SJCRH30 (cell line): ENCODE measurements at places on chromosomes 1 and 21.

DNA sequence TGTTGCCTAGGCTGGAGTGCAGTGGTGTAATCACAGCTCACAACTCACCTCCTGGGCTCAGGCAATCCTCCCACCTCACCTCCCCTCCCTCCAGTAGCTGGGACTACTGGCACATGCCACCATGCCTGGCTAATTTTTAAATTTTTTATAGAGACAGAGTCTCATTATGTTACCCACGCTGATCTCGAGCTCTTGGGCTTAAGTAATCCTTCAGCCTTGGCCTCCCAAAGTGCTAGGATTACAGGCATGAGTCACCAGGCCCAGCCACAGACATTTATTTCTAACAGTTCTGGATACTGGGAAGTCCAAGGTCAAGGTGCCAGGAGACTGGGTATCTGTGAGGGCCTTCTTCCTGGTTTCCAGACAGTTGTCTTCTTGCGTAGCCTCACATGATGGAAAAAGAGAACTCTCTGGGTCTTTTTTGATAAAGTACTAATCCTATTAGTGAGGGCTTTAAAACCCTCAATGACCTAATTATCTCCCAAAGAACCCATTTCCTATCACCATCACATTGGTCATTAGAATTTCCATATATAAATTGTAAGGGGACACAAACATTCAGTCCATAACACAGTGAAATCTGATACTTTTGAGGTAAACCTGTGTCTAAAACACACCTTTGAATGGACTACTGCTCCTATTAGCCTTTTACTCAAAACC lies 67.9 kb downstream of the PHACTR4 start:
- peak; percentile 77 for DNase-seq

DNA sequence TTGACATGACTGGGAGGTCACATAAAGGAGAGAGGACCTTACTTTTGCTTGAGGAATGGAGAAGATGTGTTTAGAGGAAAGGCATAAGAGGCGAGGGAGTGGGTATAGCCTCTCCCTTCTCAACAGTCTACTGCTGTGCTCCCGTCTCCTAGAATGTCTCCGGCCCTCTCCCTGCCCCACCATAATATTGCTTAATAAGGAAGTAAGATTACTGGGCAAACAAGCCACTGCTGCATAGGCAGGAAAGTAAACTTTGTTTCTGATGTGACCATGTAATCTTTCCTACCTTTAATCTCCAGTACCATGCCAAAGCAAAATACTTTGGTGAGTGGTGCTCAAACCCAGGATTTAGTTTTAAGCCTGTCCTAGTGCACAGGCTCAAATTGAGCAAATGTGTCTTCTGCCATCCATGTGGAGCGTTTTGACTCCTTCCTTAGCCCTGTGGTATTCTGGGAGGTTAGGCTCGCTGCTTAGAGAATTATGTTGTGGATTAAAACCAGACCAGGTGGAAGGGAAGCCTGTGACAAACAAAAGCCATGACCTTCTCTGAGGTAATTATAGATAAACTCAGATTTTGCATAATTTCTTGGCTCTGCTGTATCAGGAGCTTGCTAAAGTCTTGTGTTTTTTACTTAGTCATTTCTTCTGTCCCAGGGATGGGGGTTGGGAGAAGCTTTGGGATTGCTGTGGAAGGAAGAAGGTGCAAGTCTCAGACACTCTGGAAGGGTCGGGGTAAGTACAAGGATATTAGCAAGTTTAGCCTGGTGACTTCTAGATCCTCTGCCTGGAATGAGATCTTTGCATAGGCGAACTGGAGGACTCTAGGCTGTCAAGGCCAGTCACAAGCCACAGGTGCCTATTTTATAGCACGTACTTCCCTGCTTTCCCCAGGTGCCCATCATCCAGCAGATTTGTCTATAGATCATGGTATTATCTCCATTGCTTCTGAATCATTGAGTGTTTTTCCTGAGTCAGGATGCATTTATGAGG lies 34.5 kb upstream of the DIPK1A start:
- DNase-seq, result no peak

- DNase-seq, result no peak
These were observed 36.0 kb downstream of the KAZN start for GRCh38 chr1:14634486-14634885.

- DNase-seq, result no peak
These were observed 158.3 kb upstream of the CACNA1E start for GRCh38 chr1:181324797-181325616.

GRCh38 chr1:152520561-152521090 lies 6.3 kb downstream of the CRCT1 start:
- no peak for DNase-seq

DNA sequence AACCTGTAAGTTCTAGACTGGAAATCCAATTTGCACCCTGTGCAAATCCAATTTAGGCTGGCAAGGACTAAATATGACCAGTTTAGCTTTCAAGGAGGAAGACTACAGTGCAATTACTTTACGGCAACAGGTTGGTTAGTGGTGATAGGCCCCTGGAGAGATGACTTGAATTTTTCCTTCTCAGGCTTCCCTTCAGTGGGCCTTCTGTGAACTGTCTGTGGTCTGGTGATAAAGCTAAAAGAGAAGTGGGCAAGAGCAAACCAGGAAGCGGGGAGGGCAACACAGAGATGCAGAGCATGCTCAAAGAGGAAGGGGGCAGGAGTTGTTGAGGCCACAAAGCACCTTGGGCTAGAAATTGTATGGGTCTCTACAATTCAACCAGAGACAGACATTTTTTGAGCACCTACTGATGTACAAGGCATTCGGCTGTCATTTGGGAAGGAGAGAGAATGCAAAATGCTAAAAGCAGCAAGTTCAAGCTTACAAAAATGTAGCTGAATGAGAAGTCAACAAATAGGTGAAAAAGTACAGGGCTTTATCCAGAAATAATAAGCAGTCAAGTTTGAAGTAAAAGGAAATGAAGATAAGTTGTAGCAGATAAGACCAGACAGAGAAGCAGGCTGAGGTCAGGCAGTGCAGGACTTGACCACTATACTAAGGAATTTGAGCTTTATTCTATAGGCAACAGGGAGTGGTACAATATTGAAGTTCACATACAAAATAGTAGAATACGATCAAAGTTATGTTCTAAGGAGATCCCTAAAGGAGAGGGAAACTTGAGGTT lies 23.9 kb downstream of the INPP5B start:
- no peak for DNase-seq

DNA sequence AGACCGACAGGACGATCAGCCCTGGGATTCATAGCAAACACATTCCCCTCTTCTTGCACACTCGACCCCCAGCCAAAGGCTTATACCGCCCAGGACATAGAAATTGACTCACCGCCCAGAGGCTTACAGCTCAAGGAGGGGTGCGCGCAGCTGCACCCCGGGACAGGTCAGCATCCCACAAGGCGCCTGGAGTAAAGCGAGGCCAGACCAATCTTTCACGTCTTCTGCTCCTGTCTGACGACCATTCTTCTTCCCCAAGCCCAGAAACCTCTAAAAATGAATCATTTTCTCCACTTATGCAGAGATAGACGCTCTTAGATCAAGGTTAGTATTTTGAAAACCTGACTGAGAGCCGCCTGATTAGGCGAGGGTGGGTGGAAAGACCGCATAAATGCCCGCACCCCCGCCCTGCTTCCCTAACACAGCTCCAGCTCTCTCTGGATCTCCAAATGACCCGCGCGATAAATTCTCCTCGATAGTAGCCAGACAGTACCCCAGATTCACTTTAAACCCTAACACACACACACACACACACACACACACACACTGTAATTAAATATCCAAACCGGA lies 1.9 kb upstream of the LHX8 start:
- DNase-seq, result no peak

DNA sequence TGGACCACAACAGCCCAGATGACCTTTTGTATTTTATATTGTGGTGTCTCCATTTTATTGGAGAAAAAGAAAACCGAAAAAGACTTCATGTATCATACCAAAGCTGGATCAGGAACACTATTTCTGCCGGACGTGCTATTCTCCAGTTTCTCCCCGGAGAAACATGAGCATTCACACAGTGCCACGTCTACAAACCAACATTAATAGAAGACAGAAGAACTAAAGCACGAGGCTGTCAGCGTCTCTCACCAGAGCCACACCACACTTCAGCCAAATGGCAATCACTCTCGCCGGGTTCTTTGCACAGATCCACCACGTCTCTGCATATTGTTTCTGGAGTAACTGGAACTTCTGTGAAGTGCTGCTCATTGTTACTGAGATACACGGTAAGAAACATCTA lies 24.8 kb downstream of the TP53BP2 start:
- DNase-seq, result no peak

DNA sequence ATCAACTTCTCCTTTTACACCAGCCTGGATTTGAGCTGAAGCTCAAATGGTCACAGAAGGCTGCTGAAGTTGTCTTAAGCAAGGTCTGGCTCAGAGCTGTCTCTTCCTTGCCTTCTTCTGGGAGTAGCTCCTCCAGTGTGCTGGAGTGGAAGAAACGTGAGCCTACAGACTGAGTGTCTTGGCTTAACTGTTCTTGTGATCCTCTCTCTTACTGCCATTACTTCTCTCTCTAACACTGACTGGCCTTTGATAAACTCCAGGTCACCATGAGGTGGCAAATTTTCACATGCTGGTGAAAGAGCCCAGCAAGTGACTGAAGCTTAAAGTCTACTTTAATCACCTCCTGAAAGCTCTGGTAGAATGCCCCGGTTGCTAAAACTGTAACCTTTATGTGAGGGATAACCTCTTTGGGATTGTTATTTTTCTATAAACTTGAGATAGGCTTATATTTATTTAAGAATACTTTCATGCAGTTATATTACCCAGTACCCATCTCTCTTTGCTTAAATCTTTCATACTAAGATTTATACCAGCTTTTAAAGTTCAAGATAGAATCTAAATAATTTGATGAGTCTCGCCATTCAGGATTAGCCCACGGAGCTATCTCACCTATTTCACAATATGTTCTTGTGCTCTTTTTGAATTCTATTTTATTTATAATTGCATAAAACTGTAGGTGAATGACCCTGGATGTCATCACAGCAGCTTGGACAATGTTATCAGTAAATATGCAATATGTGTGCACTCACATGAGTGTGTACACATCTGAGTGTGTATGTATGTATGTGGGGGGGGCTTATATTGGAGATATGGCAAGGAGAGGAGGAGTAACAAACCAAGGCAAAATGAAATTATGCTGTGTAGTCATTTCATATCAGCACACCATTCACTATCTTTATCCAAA lies 924.0 kb downstream of the LTN1 start:
- no peak for DNase-seq

DNA sequence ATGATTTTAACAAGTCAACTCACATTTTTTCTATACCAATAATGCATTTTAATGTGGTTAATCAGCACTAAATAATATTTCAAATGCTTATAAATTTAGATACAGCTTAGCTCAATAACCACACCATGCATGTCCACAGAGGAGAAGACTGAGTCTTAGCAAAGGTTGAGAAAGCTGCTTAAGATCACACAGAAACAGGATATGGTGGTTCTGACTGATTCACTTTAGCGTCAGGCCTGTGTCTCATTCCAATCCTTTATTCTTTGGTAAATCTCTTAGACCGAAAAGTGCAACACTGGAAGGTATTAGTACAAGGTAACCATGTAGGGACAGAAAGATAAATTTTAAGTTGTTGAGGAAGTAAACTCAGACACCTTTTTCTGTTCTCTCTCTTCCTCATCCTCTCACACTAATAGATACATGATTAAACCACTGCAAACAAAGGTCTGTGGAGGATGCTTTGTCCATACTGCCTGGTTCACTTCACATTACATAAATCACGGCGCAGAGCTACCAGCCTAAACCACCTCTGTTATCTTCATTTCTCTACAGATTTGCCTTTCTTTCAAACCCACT lies 139.0 kb downstream of the DPYD start:
- DNase-seq, result no peak

GRCh38 chr1:236024641-236025040 lies 40.2 kb downstream of the NID1 start:
- DNase-seq, result peak; percentile 85

DNA sequence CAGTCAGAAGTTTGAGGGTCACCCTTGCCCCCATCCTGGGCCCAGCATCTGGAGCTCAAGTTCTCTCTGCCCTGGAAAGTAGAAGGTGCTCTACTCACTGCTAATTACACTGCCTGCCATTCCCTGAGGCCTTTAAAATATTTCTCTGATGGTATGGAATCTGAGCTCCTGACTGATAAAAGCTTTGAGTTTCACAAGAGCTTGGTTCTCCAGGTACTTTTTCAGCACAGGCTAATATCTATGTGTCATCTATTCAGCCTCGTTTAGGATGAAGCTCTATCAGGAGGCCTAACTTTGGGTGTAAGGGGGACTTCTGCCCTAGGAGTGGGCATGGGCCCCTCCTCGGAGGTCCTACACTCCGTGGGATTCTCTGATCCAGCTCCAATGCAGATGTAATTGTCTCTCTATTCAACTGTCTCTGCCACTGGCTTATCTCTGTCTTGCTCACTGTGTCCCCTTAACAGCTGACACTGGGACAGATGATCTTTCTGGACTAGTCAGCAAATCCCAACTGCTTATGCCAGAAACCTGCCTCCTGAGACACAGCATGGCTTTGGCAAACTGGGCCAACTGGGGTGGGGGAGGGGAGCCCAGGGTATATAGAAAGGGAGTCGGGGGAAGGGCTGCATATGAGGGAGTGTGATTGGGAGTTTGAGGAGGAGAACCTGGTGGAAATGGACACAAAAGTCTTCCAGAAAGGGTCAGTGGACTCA lies 104.2 kb upstream of the GADD45A start:
- peak; percentile 22 for DNase-seq

- no peak for DNase-seq
These were observed 529.4 kb downstream of the KIF26B start for GRCh38 chr1:245684166-245684565.

GRCh38 chr1:180230416-180230790 lies 339 bp downstream of the LHX4 start:
- no peak for DNase-seq

- no peak for DNase-seq
These were observed 13.6 kb downstream of the RWDD3 start for GRCh38 chr1:95247607-95248006.

- DNase-seq, result no peak
These were observed 32.9 kb downstream of the TNFSF18 start for GRCh38 chr1:173017792-173018191.

- DNase-seq, result no peak
These were observed 748.2 kb upstream of the ADAMTS5 start for GRCh38 chr21:27715131-27715530.

DNA sequence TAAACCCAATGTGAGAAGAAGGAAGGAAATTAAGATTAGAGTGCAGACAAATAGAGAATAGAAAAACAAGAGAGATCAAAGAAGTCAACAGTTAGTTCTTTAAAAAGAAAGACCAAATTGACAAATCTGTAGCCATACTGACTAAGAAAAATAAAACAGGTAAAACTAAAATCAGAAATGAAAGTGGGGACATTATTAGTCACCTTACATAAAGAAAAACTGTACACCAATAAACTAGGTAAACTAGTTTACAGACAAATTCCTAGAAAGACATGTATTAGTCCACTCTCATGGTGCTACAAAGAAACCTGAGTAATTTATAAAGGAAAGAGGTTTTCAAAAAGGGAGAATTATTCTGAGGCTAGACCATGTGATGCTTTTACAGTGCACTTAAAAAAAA lies 22.3 kb downstream of the BLZF1 start:
- DNase-seq, result no peak

GRCh38 chr1:63442141-63442475 lies 74.7 kb downstream of the ALG6 start:
- DNase-seq, result peak; percentile 46

GRCh38 chr1:205147191-205147835 lies 25.5 kb upstream of the RBBP5 start:
- no peak for DNase-seq
